ENCODE measurements at places on chromosomes 7 and 10.

GRCh38 chr10:84214046-84214572 is 11.2 kb downstream of the LRIT2 start:
- DNase-seq: no peak

GRCh38 chr7:100434297-100435144 is 1.8 kb downstream of the PPP1R35 start:
- no peak for DNase-seq

GRCh38 chr7:92678291-92678920 is 88.2 kb upstream of the FAM133B start:
- DNase-seq: no peak

- DNase-seq: no peak
Observed at GRCh38 chr10:62456611-62457101, 82.5 kb downstream of the ZNF365 start.

- DNase-seq: no peak
Observed at GRCh38 chr7:77208416-77208815, 8.8 kb upstream of the FGL2 start.

- DNase-seq: no peak
Observed at GRCh38 chr7:13792208-13792607, 197.3 kb downstream of the ETV1 start.

DNA sequence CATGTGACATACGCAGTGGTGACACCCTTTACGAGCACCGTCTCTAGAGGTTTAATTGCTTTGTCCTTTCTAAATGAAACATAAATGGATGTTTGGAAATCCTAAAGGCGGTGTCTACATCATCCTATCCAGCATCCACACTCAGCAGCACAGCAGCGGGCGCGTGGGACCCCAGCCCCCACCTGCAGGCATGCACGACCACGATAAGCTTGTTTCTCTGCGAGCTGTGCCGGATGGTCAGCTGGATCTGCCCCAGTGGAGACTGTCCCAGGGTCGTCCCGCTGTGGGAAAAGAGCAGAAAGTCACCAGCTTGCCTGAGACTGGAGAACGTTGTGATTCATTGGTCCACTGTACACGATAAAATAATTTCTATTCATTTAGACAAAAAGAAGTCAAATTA is 34.2 kb upstream of the NCAPG2 start:
- no peak for DNase-seq

- no peak for DNase-seq
Observed at GRCh38 chr7:83824214-83824613, 175.3 kb upstream of the SEMA3E start.

GRCh38 chr7:130208516-130208915 is 856 bp downstream of the SSMEM1 start:
- no peak for DNase-seq
